ENCODE measurements at places on chromosomes 11 and 22.

DNA sequence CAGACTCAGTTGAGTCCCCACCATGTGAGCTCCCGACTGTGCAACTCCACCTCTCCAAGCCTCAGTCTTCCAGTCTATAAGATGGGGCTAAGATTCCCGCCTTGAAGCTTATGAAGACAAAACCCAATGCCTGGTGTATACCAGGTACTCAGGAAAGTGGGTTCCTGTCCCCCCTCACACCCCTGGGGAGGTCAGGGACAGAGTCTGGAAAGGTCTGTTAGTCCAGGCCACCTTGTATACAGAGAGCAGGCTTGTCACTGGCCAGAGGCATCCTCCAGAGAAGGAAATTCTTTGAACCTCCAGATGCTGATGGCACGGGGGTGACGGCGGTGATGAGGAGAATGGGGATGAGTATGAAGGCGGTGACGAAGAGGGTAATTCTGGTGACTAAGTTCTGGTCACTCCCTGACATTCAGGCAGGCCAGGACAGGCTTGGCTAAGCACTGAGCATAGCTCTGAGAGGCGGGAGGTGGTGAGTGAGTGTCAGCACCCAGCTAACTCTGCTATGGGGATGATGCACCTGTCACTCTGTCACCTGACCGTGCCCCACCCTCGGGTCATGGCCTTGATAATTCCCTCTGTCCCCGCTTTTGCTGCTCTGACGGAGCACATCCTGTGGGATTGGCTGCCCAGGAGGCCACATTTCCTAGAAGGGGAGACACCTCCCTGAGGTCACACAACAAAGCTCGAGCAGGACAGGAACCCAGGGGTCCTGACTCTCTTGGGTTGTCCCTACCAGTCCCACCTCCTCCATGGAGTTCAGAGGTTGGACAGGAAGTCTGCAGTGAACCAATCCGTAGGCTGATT, 30.9 kb upstream of the CSNK1E start:
- DNase-seq, result no peak

DNA sequence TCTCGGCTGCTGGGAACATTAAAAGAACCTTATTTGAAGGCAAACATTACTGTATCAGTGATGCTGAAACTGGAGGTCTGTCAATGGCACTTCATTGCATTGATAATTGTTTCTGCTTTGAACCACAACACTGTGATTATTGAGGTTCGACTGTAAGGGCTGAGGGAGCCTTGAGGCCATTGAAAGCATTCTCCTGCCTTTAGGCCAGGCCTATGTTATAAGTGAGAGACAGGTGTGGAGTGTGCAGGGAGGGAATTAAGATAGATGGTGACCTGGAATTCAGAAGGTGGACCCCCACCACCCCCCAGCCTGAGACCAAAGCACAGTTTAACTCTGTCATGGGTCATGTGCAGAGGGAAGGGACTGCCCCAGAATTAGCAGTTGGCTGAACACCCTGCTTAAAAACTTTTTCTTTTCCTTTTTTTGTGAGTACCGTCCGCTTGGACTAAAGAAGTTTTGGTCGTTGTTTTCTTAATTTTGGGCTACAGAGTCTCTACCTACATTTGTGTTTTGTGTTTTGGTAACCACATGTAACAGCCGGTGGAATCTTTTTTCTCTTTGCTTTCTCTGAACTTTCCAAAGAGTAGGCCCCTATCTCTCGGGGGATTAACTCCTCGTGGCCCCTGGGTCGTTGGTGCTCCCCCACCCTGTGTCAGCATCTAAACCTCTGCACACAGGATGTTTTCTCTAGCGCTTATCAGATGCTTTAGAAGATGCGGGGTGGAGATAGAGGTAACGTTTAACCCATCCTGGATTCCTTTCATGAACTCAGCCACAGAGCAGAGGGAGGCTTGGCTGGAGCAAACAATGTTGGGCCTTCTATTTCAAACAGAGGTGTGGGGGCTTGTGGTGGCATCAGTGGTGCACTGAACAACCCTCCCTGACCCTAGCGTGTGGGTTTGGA, 43.7 kb downstream of the ZBTB16 start:
- DNase-seq, result no peak

GRCh38 chr11:113698515-113698914, 7.6 kb downstream of the TMPRSS5 start:
- no peak for DNase-seq

GRCh38 chr22:41261541-41262249, 21.0 kb upstream of the CHADL start:
- DNase-seq, result no peak

DNA sequence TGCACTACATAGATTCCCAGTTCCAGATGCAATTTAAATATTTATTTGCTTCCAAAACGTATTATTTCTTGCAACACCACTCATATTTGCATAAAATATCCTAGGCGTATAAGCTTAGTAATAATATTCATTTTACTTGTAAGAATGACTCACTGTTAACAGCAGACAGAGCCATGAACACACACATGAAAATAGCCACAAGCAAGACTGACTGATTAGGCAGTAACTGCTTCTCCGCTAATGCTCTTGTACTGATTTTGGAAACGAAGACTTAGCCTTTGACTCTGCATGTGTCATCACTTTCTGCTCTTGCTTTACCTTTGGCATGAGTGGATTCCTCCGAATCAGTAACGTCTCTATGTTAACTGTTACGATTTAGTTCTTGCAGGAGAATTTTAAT, 6.0 kb downstream of the OR10Q1 start:
- DNase-seq, result no peak
